ENCODE measurements at places on chromosomes 7 and 10.

GRCh38 chr10:132309471-132309865, 1.7 kb upstream of the STK32C start:
- no peak for DNase-seq

- DNase-seq = no peak
Observed at GRCh38 chr7:50594136-50594535, 28.9 kb upstream of the DDC start.

DNA sequence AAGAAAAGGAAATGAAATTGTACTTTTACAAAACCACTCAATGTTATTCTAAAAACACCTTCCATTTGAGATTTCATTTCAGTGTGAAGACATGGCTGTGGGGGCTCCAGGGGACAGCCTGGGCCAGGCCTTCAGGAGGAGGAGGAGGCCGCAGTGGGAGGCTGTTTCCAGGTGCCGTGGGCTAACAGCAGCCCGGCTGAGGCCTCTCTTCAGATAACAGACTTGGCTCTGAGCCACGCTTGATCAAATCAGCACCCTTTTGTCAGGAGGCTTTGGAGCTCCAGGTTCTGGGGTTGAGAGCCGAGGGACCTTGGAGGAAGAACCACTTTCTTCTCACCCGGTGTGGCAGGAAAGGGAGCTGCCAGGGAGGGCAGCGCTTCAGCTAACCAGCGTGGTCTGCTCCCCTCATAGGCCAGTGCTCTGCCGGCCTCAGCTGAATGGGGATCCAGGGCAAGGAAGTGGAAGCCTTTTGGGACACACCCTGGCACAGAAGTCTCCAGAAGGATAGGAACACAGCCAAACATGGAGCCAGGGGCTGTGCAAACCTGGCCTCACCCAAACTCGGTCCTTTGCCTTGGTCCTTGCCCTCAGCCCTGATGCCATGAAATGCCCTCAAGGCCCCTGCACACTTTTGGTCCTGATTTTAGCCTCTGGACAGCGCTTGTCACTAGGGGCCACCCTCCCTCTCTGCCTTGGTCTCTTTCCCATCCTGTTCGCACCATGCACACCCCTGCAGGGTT, 23.5 kb upstream of the CHST15 start:
- DNase-seq = peak; percentile 82

DNA sequence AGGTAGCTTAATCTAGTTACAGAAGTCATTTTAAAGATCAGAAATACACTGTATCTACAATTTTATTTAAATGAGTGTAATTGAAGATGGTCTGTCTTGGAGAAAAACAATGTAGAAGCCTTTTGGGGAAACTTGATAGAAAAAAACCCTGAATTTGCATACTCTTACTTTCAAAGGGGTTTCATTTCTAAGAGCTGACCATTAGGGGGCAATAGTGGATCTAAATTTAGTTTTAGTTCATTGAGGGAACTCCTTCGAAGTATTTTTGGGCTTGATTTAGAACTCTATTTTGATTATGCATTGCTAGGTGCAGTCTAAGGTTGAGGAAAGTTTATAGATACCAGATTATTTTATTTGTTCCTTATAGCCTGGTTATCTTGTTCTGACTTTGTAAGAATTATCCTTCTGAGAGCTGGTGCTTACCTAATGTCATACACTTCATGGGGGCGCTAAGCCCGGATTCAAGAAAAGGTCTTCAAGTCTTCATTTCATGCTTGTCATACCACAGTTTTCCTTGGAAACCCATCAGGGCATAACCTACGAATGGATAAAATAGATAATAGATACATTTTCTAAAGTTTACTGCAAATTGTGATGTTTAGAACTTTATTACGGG, 69.1 kb upstream of the MXI1 start:
- DNase-seq = no peak

Data from osteoblast (primary cell).